Hepatocyte (in vitro differentiated cells): ENCODE measurements at places on chromosomes 5 and 9. TPM values are rescaled to one million over a fixed set of nuclear protein-coding genes. Genes with fewer than 3 reads are reported as not detected.

FOXD4 gene
- total RNA-seq = 0.28 and 0.30 TPM in 2 replicates

HTR1A gene
- 0.20 and 0.57 TPM in 2 replicates for total RNA-seq

DNA sequence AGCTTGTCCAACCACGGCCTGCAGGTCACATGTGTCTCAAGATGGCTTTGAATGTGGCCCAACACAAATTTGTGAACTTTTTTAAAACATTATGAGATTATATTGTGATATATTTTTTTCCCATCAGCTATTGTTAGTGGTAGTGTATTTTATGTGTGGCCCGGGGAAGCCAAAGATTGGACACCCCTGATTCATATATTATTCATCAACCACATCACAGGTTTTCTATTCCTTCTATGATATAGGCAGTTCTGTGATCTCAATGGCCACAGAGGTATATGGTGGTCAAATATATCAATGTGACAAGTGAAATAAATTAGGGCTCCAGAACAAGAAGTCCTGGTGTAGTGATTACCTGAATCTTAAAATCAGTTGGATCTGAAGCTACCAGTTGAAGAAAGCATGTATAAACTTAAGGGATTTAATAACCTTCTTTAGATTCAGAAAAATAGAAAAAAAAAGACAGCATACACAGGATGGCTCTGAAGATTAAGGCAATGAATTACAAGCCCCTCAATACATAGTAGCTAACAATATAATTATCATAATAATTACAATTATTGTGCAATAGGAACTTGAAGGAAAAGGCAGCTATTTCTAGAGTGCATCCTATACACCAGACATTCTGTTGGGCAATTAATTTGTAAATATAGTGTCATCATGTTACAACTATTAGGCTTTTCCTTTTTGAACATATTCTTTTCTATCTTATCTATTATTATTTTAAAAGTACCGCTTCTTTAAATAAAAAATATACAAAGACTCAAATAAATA is 530.4 kb upstream of the PTPRD start:
- no peak overlapping the region for H3K27ac ChIP-seq
- H3K27me3 ChIP-seq = no peaks in the 10 kb centered on the region
- no peaks in the 10 kb centered on the region for H3K4me1 ChIP-seq
- no peaks in the 10 kb centered on the region for H3K36me3 ChIP-seq
- DNase-seq = no peak
- H3K4me3 ChIP-seq = no peak overlapping the region

PCDHA3 gene
- 0.84 and 1.1 TPM in 2 replicates for total RNA-seq

- no peak overlapping the region for H3K27ac ChIP-seq
- no peak for DNase-seq
- H3K4me1 ChIP-seq = peaks cover 20% of the 10 kb centered on the region
- H3K4me3 ChIP-seq = no peak overlapping the region
- no peaks in the 10 kb centered on the region for H3K27me3 ChIP-seq
Measured at GRCh38 chr9:88953381-88954029, 37.8 kb upstream of the S1PR3 start.

DNA sequence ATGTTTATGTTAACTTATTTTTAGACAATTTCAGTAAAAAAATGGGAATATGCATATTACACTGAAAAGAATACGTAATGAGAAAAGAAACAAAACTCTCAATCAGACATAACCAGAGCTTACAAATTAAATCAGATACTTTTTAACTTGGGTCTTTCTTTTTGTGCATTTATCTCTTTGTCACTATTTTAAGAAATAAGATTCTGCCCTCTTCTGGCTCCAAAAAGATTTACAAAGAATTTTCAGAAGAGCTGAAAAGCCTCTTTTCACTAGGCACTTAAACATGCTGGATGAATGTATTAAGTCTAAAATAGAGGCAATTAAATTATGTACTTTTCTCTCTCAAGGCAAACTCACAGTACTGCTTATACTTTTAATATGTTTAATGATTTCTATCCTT is 55.5 kb downstream of the CEP120 start:
- H3K4me1 ChIP-seq = no peaks in the 10 kb centered on the region
- no peaks in the 10 kb centered on the region for H3K36me3 ChIP-seq
- H3K27ac ChIP-seq = no peak overlapping the region

GRXCR2 gene
- total RNA-seq = not detected in 2 replicates

DNA sequence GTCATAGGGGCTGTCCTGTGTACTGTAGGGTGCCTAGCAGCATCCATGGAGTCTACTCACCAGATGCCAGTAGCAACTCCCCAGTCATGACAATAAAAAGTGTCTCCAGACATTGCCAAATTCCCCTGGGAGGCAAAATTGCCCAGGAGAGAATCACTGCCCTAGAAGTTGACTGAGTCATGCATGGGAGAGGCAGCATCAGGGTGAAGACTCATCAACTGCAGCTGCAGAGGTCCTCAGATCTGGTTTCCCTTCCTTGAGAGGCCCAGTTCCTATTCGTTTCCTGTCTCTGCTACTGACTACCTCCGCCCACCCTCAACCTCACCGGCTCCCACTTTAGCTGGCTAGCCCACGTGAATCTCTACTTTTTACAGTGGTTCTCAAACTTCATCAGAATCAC is 88.6 kb upstream of the AGXT2 start:
- H3K27me3 ChIP-seq = no peaks in the 10 kb centered on the region
- H3K4me3 ChIP-seq = no peak overlapping the region
- H3K36me3 ChIP-seq = no peaks in the 10 kb centered on the region
- DNase-seq = peak; percentile 53
- peaks cover 22% of the 10 kb centered on the region for H3K4me1 ChIP-seq
